ENCODE measurements at places on chromosomes 2 and 18.
A peak's percentile ranks its signal among the peaks of the same experiment; 100 is the strongest.

DNA sequence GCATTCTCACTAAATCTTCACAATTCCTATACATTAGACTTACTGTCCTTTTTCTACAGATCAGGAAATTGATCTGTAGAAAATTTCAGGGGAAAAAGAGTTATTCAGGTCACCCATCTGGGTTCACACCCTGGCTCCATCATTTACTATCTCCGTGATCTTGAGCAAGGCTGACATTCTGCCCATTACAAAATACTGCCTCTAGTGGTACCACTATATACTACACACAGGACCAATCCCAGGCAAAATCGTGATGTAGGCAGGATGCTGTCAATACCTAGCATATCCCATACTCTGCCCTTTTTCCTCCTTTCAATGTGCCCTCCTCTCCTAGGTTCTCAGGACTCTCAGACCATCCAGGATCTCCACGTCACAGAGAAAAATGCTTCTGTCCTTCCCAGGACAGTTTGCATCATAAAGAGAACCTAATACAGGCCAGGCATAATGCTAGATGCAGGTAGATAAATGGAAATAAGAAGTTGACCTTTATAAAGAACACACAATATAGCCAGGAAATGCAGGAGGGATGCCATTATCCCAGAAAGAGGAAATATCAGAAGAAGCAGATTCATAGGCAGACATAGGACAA lies 101.9 kb downstream of the CDH20 start:
- H3K4me3 ChIP-seq: no peak overlapping the region
- no peaks in the 10 kb centered on the region for H3K27me3 ChIP-seq
- H3K36me3 ChIP-seq: no peaks in the 10 kb centered on the region

- peaks cover 2% of the 10 kb centered on the region for H3K36me3 ChIP-seq
- H3K27ac ChIP-seq: peak overlapping the region; percentile 85
Measured at GRCh38 chr2:28445448-28446258, 50.2 kb upstream of the PLB1 start.

DNA sequence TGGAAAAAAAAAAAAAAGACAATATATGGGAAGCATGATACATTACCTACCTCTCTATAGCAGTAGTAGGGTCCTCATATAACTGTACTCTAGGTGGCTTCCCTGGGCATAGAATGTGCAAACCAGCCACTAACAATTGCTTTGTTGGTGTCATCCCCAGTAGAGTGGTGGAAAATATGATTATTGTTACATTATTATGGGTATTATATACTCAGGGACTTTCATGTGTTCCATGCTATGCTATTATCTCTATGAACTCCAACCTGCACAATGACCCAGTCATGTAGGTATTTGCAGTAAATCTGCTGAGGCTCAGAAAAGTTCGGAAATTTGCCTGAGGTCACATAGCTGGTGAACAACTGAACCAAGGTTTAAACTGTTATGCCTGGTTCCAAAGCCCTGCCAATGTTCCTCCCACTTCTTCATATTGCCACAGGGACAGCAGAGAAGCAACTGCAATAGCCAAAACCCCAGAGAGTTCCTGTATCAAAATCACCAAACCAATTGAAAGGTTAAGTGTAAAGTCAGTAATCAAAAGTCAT lies 52.6 kb upstream of the MAP4K4 start:
- H3K4me1 ChIP-seq: peaks cover 4% of the 10 kb centered on the region
- H3K27ac ChIP-seq: no peak overlapping the region
- H3K27me3 ChIP-seq: no peaks in the 10 kb centered on the region

- no peak for DNase-seq
- H3K4me3 ChIP-seq: no peak overlapping the region
- no peak overlapping the region for H3K27ac ChIP-seq
- peaks cover 2% of the 10 kb centered on the region for H3K36me3 ChIP-seq
Measured at GRCh38 chr18:35060122-35060815, 19.1 kb downstream of the MAPRE2 start.

DNA sequence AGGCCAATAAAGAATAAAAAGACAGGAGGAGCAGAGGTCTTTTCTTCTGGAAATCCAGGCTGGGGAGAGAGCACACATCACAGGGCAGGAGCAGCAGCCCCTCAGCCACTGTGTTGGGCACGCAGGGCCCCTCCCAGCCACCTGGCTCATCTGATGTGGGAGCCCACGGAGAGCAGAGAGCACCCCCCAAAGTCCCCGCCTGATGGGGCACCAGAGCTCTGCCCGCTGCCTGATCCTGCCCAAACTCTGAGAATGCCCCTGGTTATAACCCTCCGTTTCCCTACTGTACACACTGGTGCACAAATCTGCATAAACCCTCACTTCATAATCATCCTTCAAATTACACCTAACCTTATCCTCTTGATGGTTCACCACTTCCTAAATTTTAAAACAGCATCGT lies 111.3 kb downstream of the HDAC4 start:
- peak overlapping the region; percentile 97 for H3K27ac ChIP-seq
- DNase-seq: peak; percentile 78

DNA sequence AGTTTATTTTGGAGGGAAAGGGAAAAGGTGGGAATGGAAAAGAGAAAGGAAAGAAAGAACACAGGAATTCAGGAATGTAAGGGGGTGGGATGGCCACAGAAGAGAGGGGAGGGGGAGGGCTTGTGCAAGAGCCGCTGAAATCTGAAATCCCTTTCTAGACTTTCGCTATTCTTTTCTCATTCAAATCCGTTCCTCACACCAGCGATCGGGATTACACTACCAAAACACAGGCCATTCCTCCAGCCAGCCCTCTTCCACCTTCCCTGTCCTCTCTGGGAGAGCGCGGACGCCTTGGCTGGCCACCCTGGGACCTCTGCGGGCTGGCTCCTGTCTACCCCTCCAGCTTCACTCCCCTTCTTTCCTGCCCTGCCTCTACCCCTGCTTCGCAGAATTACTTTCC lies 102.3 kb downstream of the CDCA7 start:
- peaks cover 21% of the 10 kb centered on the region for H3K27me3 ChIP-seq
- H3K36me3 ChIP-seq: no peaks in the 10 kb centered on the region
- DNase-seq: no peak
- H3K4me3 ChIP-seq: no peak overlapping the region
- no peaks in the 10 kb centered on the region for H3K4me1 ChIP-seq

- H3K27me3 ChIP-seq: peaks cover 16% of the 10 kb centered on the region
- no peak overlapping the region for H3K27ac ChIP-seq
- no peaks in the 10 kb centered on the region for H3K36me3 ChIP-seq
- peaks cover 14% of the 10 kb centered on the region for H3K4me1 ChIP-seq
Measured at GRCh38 chr2:64485331-64485730, 31.4 kb downstream of the LGALSL start.

GRCh38 chr2:54581326-54582039 lies 125.4 kb downstream of the SPTBN1 start:
- H3K27me3 ChIP-seq: no peaks in the 10 kb centered on the region
- H3K27ac ChIP-seq: peak overlapping the region; percentile 93
- peaks cover 14% of the 10 kb centered on the region for H3K36me3 ChIP-seq
- peak overlapping the region; percentile 86 for H3K4me3 ChIP-seq
- no peak for DNase-seq
- peaks cover 82% of the 10 kb centered on the region for H3K4me1 ChIP-seq

DNA sequence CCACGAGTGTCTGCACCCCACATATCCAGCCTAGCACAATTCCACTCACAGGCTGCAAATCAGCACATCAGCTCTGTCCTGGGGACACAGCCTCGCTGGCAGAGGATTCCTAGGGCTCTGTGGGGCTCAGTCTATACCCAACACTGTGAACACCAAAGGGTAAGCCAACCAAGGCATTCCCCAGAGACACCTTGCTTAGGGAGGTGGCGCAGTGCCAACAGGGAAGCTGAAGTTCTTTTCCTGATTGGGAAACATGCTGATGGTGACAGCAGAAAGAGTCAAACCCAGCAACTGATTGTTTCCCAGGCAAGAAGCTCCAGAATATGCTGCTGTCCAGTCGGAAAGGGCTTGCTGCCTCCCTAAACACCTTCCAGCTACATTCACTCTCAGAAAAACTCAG lies 55.8 kb downstream of the TTC32 start:
- no peaks in the 10 kb centered on the region for H3K36me3 ChIP-seq
- peaks cover 4% of the 10 kb centered on the region for H3K27me3 ChIP-seq
- H3K4me3 ChIP-seq: no peak overlapping the region
- no peaks in the 10 kb centered on the region for H3K4me1 ChIP-seq

DNA sequence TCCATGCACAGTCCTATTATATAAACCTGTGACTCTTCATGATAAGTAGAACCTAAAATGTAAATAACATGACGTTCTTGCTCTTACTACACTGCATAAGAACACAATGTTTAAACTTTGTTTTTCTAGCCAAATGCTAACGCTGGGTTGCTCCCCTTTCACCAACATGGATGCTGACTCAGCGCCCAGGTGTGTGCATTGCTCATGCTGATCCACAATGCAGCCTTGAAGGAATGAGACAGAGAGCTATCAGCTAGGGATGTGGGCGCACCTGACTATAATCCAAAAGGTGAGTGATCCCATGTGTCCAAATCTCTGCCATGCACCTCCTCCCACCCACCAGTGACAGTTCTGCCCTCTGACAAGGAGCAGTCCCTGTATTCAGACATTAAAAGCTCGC lies 235.0 kb downstream of the IRS1 start:
- H3K4me1 ChIP-seq: no peaks in the 10 kb centered on the region
- no peaks in the 10 kb centered on the region for H3K36me3 ChIP-seq
- no peak for DNase-seq

DNA sequence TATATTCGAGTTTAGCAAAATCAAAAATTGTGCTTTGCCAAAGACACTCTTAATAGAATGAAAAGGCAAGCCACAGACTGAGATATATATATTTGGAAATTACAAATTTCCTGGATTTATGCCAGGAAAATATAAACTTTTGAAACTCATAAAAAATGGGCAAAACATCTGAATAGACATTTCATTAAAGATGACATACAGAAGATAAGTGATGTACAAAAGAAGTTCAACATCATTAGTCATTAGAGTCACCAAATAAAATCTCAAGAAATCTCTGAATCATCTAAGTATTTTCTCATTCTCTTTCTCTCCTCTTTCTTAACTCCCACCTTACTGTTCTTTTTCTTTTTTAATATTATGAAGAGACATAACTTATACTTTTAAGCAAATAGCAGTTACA lies 921.1 kb downstream of the DSC3 start:
- no peaks in the 10 kb centered on the region for H3K36me3 ChIP-seq
- no peaks in the 10 kb centered on the region for H3K27me3 ChIP-seq
- no peak overlapping the region for H3K27ac ChIP-seq
- no peak for DNase-seq
- no peaks in the 10 kb centered on the region for H3K4me1 ChIP-seq

- DNase-seq: peak; percentile 77
- peak overlapping the region; percentile 84 for H3K27ac ChIP-seq
- H3K4me3 ChIP-seq: peak overlapping the region; percentile 82
Measured at GRCh38 chr18:74066018-74066417, 81.6 kb downstream of the FBXO15 start.

- peaks cover 37% of the 10 kb centered on the region for H3K4me1 ChIP-seq
- H3K4me3 ChIP-seq: peak overlapping the region; percentile 92
- DNase-seq: peak; percentile 83
- H3K36me3 ChIP-seq: peaks cover 32% of the 10 kb centered on the region
- H3K27me3 ChIP-seq: no peaks in the 10 kb centered on the region
- peak overlapping the region; percentile 89 for H3K27ac ChIP-seq
Measured at GRCh38 chr2:230713331-230714135, 891 bp downstream of the CAB39 start.

DNA sequence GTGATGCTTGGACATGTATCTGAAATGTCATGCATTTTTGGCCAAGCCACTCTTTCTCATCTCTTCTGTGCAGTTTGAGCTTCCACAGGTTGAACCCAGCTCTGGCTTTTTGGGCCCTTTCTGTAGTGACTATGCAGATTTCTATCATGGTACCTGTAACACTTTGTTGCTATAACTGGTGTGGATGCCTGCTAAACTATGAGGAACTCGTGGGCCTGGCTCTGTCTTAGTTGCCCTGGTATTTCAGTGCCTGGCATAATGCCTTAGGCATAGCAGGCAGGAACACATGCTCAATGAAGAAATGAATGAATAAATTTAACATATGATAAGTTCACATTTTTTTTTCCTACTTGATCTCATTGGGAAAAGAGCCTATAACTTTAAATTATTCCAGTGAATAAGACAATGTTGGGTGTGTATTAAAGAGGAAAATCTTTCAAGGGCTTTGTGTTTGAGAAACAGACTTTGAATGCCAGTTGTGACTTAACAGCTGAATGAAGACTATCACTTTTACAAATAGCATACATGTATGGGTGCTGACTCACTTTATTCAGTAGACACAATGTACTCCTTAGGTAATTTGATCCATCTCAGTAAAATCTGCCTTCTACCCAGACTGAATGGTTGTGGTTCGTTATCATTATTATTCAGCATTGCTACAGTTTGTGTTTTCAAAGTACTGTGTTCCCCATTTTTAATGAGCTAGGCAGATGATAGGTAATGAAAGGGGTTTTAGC lies 86.4 kb upstream of the MAP4K3 start:
- no peaks in the 10 kb centered on the region for H3K27me3 ChIP-seq
- H3K4me1 ChIP-seq: no peaks in the 10 kb centered on the region
- peaks cover 2% of the 10 kb centered on the region for H3K36me3 ChIP-seq
- no peak overlapping the region for H3K27ac ChIP-seq

DNA sequence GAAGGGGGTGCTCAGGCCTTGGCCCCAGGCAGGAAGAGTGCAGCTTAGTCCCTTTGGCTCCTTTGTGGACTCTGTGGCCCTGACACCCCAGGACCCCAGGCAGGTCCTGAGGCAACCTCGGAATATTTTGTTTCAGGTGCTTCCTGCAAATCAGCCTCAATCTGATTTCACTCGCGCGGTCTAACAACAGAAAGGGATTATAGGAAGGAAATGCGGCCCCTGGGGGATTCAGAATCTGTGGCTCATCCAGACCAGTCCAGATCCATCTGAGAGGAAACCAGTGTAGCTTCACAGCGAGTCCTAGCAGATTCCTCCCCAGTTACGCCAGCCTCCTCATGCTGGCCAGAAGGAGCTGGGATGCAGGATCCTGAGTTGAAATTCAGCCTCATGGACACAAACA lies 59.5 kb upstream of the YWHAQ start:
- no peak overlapping the region for H3K27ac ChIP-seq
- DNase-seq: no peak
- no peaks in the 10 kb centered on the region for H3K36me3 ChIP-seq
- H3K27me3 ChIP-seq: peaks cover 7% of the 10 kb centered on the region
- H3K4me3 ChIP-seq: no peak overlapping the region
- H3K4me1 ChIP-seq: peaks cover 9% of the 10 kb centered on the region

- H3K4me1 ChIP-seq: no peaks in the 10 kb centered on the region
- no peak overlapping the region for H3K4me3 ChIP-seq
- H3K27ac ChIP-seq: no peak overlapping the region
- no peak for DNase-seq
- no peaks in the 10 kb centered on the region for H3K36me3 ChIP-seq
- H3K27me3 ChIP-seq: no peaks in the 10 kb centered on the region
Measured at GRCh38 chr2:57408587-57408986, 638.0 kb upstream of the VRK2 start.

All from activated CD4-positive, alpha-beta T cell treated with anti-CD3 and anti-CD28 coated beads, Interleukin-2, amount 10 ng/mL, durations not matched to agents 24 days and 14 days (primary cell).